Activated CD4-positive, alpha-beta T cell treated with anti-CD3 and anti-CD28 coated beads, Interleukin-2, amount 50 U/mL, for 4 hours (primary cell): ENCODE measurements at places on chromosomes 11 and 22.

DNA sequence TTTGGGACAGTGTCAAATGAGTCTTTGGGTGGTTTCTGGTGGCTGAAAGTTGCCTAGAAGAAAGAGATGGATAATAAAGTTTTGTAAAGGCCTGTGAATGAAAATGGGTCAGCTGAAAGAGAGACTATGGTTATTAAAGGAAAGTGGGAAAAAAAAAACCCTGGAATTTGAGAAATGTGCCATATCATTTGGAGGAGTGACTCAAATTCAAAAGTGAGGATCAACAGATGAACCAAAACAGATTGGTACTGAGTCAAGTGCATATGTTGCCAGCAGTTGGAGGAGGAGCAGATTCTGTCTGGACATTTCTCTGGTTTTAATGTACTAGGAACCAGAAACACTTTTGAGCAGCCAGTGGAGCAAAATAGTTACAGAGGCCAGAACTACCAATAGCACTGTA lies 339.8 kb downstream of the KCNA4 start:
- no peak for DNase-seq

DNA sequence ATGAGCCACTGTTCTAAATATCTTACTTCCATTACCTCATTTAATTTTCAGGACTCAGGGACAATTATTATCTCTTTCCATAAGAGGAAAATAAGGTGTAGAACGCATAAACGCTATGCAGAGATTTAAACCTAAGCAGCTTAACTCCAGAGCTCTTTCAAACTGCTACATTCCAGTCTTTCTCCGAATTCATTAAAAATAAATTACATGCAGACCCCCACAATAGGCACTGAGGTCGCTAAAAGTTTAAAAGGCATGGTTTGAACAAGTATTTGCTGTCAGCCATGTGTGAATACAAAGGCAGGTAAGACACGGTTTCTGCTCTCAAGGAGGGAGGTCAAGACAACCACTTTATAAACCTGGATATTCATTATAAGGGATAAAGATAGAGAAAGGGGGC lies 983 bp downstream of the NARS2 start:
- DNase-seq, result no peak

- DNase-seq, result no peak
These were observed 79.1 kb upstream of the SCUBE2 start for GRCh38 chr11:9170450-9170849.

GRCh38 chr22:33018232-33018864 lies 39.8 kb downstream of the SYN3 start:
- peak; percentile 11 for DNase-seq

GRCh38 chr11:4466131-4466870 lies 16.1 kb upstream of the OR52K1 start:
- DNase-seq, result no peak
